ENCODE measurements at places on chromosomes 5 and 9.

DNA sequence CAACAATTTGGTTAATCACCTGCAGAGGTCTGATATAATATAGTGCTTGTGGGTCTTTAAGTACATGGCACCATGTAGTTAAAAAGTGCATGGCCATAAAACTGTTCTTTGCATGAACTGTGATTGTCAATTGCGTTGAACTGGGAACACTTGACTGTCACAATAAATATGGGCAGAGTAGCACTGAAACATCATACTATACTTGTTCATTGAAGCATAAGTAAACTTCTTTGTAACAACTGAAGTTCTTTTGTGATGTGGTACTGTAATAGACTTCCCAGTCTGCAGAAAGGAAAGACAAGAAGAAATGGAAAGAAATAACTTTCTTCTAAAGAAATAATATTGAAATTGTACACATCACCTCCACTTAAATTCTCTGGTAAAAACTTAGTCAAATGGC is 9.8 kb upstream of the NTRK2 start:
- no peak for DNase-seq

DNA sequence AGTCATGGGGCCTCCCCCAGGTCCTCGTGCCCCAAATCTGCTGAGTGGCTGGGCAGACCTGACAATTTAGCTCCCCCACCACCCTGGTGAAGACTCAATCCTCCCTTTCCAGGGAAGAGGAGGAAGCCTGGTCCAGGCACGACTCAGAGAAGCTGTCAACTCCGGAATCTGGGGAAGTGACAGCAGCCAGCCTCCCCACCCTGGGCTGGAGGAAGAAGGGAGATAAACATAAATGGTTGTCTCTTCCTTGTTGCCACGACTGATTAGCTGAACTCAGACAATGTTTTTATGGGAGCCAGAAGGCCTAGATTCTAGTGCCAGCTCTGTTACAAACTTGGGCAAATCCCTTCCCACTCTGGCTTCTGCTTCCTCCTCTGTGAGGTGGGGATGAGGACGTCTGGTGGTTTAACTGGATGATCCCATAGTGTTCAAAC is 15.4 kb downstream of the CCDC69 start:
- no peak for DNase-seq

- DNase-seq: peak; percentile 15
Measured at GRCh38 chr5:88833371-88834130, 49.4 kb downstream of the MEF2C start.

GRCh38 chr5:2695200-2695891 is 56.1 kb downstream of the IRX2 start:
- DNase-seq: no peak

GRCh38 chr5:136030252-136030651 is 1.5 kb downstream of the TGFBI start:
- no peak for DNase-seq

GRCh38 chr5:151902215-151902614 is 22.4 kb downstream of the GLRA1 start:
- no peak for DNase-seq

GRCh38 chr9:38724754-38725153 is 4.8 kb upstream of the FAM240B start:
- DNase-seq: no peak

DNA sequence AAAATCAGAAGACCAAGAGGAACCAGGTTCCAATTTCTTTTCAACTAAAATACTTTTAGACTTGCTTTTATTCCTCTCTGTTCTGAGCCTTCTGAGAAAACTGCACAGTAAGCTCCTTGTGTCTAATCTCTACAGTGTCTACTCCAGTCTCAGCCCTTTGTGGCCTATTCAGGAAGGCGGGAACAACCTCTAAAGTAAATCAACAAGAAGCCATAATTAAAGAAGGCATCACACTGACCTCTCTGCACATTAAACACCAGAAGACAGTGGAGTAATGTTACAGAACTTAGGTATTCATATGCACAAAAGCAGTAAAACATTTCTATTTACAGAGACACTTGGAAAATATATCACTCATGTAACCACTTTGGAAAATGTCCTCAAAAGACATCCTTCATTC is 14.9 kb downstream of the XPA start:
- no peak for DNase-seq

GRCh38 chr5:10635257-10635866 is 71.5 kb downstream of the ANKRD33B start:
- peak; percentile 62 for DNase-seq

GRCh38 chr9:16445141-16445920 is 425.1 kb downstream of the BNC2 start:
- DNase-seq: no peak

- DNase-seq: no peak
Measured at GRCh38 chr5:33212439-33212838, 228.3 kb upstream of the TARS1 start.

GRCh38 chr5:125928663-125929062 is 494.5 kb upstream of the GRAMD2B start:
- DNase-seq: no peak

DNA sequence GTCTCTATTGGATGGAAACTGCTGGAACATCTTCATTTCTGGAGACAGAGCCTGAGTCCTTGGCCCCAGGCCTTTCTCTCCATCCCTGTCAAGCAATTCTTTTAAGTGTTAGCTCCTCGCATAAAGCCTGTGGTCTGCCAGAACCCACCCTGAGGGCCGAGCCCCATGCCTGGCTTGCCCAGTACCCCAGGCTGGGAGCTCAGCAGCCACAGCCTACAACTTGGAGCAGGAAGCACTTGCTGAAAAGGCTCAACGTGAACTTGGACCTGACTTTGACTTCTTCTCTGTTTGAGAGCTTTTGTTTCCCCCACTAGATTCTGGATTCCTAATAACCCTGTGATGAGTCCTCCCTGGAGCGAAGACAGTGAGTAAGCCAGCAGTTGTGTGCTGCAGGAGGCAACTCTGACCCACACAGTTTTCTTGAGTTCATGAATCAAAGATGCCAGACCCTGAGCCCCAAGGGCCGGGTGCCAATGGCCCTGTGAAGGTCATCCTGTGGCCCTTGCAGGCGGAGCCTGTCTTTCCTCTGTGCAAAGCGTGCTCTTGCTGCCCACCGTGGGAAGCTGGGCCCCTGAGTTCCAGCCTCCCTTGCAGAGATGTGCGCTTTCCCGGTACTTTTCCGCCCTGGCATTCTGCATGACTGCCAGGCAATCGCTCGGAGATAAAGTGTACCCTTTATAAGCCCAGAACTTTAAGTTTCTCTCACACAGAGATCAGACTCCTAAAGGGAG is 64.3 kb upstream of the RUFY1 start:
- no peak for DNase-seq

Data from stimulated activated CD4-positive, alpha-beta T cell treated with anti-CD3 and anti-CD28 coated beads, Interleukin-2, amount 100 ng/mL, for 4 hours (primary cell).